NCI-H1436 (cell line): ENCODE measurements at places on chromosomes 1 and 21.

GRCh38 chr21:45889256-45889655 is 92.3 kb upstream of the COL6A1 start:
- DNase-seq: no peak

GRCh38 chr1:116508085-116508983 is 62.5 kb downstream of the CD58 start:
- DNase-seq: no peak

DNA sequence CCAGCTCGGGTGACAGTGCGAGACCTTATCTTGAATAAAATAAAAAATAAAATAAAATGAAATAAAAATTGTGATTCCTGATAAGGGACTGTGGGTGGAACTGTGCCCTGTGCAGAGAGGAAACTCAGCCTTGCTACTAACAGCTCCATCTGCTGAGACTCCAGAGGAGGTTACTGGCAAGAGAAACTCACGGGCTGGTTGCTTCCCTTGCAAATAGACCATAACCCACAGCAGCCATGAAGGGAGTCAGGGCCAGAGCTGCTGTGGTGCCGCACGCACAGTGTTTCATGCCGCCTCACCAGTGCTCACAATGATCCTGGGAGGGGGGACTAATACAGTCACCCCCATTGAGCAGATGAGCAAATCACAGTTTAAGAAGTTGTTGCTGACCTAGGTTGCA is 13.7 kb downstream of the ZBTB17 start:
- no peak for DNase-seq

- no peak for DNase-seq
These were observed 43.2 kb downstream of the TBCE start for GRCh38 chr1:235410467-235410866.

- no peak for DNase-seq
These were observed 347.4 kb downstream of the PTPRU start for GRCh38 chr1:29583727-29584126.

- DNase-seq: no peak
These were observed 180.5 kb downstream of the DYRK1A start for GRCh38 chr21:37546949-37547614.

- DNase-seq: no peak
These were observed 216.5 kb downstream of the NTNG1 start for GRCh38 chr1:107357376-107357775.

DNA sequence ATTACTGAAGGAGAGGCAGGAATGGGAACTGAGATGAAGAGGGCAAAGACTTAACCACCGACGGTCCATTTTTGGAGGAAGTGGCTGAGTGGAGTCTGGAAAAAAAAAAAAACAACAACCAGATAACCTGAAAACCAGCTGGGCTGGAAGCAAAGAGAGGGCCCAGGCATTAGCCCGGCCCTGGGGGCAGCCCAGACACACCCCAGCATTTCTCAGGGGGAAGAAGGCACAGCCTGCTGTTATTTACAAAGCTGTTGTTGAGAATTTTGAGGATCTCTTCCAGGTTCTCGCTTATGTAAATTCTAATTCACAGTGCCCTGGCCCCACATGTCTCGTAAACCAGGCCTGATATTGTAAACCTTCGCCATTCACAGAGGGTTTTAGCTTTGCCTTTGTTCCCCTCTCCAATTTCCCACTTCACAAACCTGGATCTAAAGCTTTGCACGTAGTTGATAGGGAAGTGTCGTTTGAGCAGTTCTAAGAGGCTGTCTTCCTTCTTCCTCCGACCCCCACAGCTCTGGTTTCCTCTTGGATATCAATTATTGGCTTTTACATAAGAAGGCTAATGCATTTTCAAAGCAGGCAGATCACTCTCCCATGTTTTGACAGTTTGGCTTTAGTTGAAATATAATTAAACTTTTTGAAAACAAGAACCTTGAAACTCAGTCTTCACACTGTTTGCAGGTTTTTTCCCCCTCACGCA is 161.8 kb upstream of the IRF2BP2 start:
- peak; percentile 63 for DNase-seq

GRCh38 chr1:183804387-183804786 is 533 bp upstream of the RGL1 start:
- no peak for DNase-seq

DNA sequence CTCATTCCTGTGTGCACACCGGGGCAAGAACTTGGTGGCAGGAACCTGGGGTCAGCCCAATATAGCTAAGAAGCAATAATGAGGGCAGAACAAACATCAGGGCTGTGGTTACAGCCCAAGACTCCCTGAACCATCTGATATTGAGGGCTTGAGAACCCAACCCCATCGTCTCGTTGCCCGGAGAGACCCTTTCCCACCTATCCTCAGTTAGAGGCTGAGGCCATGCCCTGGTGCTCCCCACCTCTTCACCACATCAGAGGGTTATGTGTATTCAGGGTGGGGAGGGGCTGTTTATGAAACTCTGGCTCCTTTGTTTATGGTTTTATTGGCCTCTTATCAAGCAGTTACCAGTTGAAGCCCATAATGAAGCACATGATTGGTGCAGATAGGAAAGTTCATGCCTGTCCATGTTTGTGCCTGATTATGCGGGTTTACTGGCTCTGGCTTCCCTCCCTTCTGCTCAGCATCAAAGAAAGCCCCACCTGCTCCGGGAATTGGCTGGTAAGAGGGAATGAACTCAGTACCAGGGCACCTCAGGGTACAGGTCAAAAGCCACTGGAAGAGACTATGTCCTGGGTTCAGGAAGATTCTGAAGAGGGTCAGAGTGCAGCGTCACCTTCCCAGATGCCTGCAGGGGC is 14.5 kb downstream of the NUAK2 start:
- DNase-seq: no peak

GRCh38 chr1:36166136-36166535 is 10.2 kb downstream of the MAP7D1 start:
- no peak for DNase-seq

- no peak for DNase-seq
These were observed 7.6 kb downstream of the CNR2 start for GRCh38 chr1:23905461-23906025.

- no peak for DNase-seq
These were observed 436.6 kb upstream of the C1orf87 start for GRCh38 chr1:60510162-60510561.

GRCh38 chr1:23980728-23981070 is 572 bp upstream of the SRSF10 start:
- peak; percentile 33 for DNase-seq

- DNase-seq: no peak
These were observed 39.3 kb downstream of the HLCS start for GRCh38 chr21:36926989-36927718.

DNA sequence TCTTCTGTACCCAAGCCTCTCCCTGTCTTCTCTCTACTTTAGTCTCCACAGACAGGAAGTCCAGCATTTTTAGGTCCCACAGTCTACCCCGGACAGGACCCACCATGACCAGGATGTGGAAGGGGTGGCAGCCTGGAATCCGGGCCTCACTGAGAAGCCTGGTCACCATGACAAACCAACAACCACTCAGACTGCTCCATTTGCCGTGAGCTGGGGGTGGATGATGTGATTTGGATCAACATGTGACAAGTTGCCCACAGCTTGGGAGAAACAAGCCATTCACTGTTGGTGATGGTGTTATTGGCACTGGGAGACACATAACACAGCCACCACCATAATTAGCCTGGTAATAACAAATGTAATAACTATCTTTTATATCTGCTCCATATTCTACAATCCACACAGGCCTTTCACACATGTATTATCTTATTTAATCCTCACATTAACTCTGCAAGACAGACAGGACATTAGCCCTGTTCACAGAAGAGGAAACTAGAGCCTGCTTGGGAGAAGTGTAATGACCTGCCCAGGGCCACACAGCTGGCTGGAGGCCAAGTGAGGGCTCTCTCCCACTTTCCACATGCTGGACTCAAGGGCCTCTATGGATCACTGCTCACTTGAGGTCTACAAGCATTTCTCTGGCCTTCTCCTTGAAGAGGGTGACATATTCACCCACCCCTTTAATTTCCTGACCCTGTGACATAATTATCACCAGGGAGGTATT is 22.9 kb downstream of the MEF2D start:
- DNase-seq: no peak

DNA sequence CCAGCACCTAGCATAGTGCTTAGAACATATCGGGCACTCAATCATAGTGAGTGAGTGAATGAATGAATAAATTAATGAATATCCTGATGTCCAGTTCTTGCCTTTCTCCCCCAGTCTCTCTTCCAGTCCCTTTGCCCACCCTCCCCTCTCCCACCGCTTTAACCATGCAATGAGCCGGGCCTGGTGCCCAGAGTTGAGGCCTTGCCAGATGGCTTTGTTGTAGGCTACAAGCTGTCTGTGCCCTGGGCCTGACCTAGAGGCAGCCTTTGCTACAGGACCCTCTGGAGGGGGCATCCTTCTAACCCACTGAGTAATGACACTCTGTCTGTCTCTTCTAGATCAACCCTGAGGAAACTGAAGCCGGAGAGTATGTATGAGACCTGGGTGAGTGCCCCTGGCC is 6.9 kb downstream of the CASQ1 start:
- no peak for DNase-seq

DNA sequence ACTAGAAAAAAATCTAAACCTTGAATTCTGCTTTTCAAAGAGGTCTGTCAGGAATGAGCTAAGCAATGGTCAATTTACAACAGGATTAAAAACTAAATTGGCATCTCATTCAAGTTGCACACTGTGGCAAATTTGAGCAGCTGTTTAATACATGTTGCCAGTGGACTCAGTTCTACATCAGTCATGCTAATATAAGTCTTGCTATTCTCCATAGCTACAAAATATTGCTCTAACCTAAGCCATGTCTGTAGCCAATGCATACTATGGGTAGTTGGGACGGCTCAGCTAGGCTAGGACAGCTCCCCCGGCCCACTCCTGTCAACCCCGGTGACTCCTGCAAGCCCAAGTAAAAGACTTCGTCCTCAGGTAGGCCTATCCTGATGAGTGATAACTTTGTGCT is 10.9 kb upstream of the VAV3 start:
- no peak for DNase-seq

DNA sequence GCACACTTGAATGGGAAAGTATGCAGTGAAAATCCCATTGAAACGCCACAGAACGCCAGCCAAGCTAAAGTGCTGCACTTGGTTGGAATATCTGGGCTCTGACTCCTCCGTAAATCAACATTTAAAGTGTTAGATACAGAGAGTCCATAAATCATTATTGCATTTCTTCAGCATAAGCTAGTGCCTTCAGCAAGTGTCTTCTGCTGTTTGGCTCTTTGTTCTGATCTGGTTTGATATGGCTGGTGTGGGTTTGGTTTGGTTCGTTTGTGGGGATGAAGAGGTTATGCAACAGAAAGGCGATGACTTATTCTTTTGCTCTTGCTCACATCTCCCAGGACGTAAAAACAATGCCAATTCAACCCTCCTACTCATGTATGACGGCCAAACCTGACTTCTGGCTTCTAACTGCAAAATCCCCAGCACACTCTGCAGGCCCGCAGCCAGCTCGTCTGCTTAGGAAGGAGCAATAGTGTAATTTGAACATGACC is 121.8 kb upstream of the ERG start:
- DNase-seq: no peak

GRCh38 chr21:44329086-44329889 is 9.9 kb downstream of the CFAP410 start:
- no peak for DNase-seq
